ENCODE measurements at places on chromosomes 4 and X. TPM values are rescaled to one million over a fixed set of nuclear protein-coding genes. Genes with fewer than 3 reads are reported as not detected.

DNA sequence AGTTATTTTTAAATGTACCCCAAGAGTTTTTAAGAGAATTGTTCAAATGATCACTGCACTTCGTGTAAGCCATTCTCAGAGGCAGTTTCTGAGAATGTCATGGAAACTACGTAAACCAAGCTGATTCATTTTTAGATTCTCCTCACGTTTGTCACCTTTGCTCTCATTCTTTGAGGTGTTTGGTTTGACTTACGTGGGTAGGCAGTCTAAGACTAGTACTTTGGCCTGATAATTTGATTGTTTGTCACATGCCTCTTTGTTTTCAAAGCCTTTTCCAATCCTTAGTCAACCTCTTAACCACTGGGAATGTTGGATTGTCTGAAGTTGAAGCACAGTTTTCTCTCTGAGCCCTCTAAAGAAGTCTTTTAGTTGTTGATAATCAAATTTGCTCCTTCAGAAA, 10.5 kb downstream of the SEPTIN11 start:
- no peak for DNase-seq

GRCh38 chr4:6180841-6181631, 19.3 kb downstream of the JAKMIP1 start:
- no peak for DNase-seq

GRCh38 chr4:140242357-140243277, 88.6 kb upstream of the MAML3 start:
- no peak for DNase-seq

- DNase-seq, result no peak
Observed at GRCh38 chr4:92447255-92447905, 143.6 kb downstream of the GRID2 start.

DNA sequence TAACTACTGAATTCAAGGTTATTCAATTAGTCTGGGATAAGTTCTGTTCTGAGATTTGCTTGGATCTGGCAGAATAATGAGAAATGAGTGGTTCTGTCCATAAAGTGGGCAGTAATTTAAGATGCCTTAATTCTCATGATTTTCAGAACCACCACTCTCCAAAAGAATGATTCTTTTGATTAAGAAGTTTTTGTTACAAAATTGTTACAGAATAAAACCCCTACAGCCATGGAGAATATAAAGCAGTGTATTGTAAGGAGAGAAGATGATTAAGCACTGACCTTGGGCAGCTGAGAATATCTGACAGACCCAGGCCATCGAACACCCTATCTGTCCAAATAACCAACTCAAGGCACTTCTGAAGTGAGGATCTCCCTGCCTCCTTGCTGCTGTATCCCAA, 12.4 kb downstream of the AMELX start:
- DNase-seq, result no peak

Gene MAGEA12
- not detected for total RNA-seq

GRCh38 chr4:2049811-2050210, 9.3 kb upstream of the NAT8L start:
- no peak for DNase-seq

GRCh38 chr4:67762086-67762485, 7.9 kb upstream of the GNRHR start:
- DNase-seq, result peak; percentile 59
